ENCODE measurements at places on chromosomes 5 and 9.

DNA sequence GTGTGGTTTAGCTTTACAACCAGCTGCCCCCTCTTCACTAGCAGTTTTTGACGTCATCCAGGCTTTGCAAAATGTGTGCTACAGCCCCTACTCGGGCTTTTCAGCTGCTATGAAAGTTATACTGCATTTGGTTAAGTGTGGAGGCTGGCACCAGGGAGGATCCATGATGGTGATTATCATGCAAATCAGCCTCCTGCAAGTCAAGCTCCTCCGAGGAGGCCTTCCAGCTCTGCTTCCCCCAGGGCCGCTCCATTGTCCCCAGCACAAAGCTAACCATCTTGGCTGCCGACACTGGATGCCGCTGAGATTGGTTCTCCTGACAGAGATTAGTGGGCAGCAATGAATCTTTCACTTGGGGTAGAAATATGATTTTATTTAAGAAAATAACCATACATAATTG, 159.6 kb downstream of the NR2F1-AS1 start:
- DNase-seq = no peak

- DNase-seq = no peak
These were observed 244.4 kb upstream of the TUT7 start for GRCh38 chr9:86598411-86599239.

GRCh38 chr5:168969326-168969886, 331.5 kb downstream of the SLIT3 start:
- DNase-seq = no peak

GRCh38 chr5:178991190-178992145, 3.7 kb downstream of the GRM6 start:
- no peak for DNase-seq
